ENCODE measurements at places on chromosomes 2 and 18.
A peak's percentile ranks its signal among the peaks of the same experiment; 100 is the strongest.

DNA sequence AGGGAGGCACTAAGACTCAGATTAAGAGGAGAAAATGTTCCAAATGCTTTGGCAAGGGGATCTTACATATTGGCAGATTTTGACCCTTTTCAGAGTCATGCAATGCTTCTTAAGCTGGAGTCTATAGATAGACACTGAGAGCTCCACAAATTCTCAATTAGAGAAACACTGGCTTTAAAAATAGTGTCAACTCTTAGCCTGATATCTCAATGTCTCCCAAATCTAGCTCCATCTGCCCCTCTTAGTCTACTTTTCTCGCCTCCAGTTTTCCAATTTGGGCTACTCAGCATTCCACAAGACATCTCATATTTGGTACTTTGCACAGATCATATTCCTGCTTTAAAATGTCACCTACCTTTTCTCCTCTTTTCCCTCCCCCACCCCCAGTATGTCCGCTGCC, 232.6 kb downstream of the LRRTM1 start:
- DNase-seq = no peak

- DNase-seq = no peak
Observed at GRCh38 chr2:48227617-48228344, 302.2 kb upstream of the STON1 start.

- no peak for DNase-seq
Observed at GRCh38 chr2:11574176-11575046, 40.6 kb downstream of the GREB1 start.

GRCh38 chr18:75114231-75114764, 94.6 kb downstream of the PTGR3 start:
- no peak for DNase-seq

- no peak for DNase-seq
Observed at GRCh38 chr2:200423541-200423940, 86.3 kb downstream of the KCTD18 start.

GRCh38 chr2:12930391-12930790, 213.7 kb downstream of the TRIB2 start:
- DNase-seq = no peak

GRCh38 chr2:181466661-181467576, 9.7 kb downstream of the ITGA4 start:
- no peak for DNase-seq

DNA sequence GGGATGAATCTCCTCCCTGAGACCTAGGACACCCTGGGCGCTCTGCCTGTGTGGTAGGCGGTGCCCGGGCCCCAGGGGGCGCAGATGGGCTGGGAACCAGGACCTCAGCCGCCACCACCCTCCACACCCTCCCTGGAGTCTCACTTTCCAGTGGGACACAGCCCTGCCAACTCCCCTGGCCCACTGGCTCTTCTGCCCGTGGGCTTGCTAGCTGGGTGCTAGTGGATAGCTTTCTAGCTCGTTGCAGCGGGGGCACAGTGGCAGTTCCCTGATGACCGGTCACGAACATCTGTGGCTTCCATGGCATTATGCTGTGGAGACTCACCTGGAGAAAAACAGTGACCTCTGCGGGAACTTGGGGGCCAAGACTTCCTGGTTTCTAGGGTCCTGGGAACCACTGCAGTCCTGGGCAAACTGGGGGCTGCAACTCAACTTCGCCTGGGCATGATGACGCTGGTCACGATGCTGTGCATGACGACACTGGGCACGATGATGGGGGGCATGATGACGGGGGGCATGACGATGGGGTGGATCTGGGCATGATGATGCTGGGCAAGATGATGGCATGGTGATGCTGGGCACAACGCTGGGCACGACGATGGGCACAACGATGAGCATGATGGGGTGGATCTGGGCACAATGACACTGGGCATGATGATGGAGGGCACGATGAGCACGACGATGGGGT, 31.0 kb upstream of the ALLC start:
- DNase-seq = peak; percentile 54

GRCh38 chr2:229520691-229521096, 193.7 kb downstream of the DNER start:
- DNase-seq = no peak

DNA sequence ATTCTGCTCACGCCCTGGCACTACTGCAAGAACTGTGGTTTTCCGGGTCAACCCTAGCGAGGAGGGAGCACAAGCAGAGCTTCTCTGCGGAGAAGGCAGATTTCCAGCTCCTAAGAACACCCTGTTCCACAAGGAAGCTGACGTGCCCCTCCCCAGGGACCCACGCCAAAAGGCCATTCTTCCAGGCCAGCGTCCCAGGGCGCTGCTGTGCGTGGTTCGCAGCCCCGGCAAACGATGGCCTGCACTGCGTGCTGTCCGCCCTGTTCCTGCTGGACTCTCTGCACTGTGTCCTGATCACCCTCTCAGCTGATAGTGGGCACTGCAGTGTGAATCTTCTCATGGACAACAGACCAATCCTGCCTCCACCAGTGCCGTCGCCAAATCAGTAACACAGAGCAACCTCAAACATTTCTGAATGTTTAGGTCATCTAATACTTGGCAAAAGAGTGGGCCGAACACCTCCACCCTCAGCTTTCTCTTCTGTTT, 49.1 kb downstream of the ADI1 start:
- DNase-seq = peak; percentile 93

DNA sequence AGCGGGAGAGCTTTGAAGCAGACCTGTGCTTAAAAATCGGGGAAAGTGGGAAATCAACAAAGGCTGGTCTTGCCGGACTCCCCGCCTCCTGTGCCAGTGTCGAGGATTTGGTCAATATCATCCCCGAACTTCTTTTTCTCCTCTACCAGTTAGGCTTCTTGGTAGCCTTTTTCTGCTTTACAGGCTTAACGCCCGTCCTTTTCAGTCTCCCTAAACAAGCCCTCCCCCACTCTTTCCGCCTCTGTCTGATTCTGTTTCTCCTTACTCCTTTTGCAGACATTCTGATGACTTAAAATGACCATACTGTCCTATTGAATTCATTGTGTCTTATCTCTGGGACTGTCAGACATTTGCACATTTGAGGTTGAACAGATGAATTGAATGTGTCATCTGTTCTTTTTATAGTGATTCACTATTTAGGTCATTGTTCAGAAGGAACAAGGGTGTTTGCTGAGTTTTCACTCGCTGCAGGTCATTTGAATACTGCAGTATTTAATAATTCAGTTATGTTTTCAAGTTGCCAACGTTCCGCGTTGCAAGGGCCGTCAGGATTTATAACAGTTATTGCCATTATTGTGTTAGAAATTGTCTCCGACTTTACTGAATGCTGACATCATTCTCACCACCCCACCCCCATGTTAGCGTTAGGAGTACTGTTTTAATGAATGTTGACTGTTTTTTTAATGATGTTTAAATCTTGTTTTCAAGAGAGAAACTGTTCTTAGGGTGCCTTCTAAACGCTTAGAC, 1.1 kb downstream of the ITGAV start:
- DNase-seq = no peak

DNA sequence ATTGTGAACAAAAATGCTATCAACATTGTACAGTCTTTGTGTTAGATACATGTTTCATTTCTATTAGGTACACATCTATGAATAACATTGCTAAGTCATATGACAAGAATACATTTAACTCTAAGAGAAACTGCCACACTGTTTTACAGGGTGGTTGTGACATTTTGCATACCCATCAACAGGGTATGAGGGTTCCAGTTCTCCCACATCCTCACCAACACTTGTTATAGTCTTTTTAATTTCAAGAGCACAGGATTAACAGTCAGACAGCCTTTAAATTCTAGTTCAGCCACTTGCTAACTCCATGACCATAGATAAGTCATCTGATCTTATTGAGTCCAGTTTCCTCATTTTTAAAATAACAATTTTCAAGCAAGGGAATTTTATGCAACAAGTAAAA, 92.5 kb upstream of the PPP1CB start:
- DNase-seq = no peak

DNA sequence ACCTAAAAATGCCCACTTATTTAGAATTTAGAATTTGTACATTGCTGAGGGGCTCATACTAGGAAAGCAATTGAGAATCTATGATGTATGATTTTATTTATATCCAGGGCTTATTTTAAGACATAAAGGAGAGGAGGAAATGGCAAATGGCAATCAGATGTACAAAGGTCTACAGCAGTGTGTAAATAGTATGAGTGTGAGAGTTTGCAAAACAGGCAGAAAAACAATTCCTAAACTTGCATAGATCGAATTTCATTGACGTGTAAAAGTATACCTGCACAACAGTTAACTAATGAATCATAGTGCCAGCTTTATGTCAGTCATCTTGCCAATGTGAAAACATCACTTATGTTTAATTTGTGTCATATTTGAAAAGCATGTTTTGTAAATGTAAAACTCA, 718.7 kb upstream of the GCFC2 start:
- DNase-seq = no peak

GRCh38 chr2:53903011-53903410, 43.2 kb upstream of the GPR75 start:
- no peak for DNase-seq

DNA sequence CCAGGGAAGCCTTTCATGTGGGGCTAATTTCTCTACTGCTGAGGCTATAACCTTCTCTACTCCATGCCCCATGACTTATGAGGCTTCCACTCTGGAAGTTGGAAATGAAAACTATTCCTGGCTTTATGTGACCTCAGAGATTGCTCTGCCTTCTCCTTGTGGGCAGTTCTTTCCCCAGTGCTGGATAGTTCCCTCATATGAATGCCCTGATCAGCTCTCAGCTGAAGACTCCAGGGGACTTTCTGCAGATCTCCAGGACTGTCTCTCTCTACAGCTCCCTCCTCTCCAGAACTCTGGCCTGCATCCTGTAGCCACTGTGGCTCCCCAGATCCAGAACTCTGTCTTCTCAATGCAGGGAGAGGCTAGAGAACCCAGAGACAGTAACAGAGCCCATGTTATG, 235.1 kb downstream of the SEPTIN10 start:
- no peak for DNase-seq

- DNase-seq = no peak
Observed at GRCh38 chr18:63070767-63071502, 248.6 kb downstream of the BCL2 start.

DNA sequence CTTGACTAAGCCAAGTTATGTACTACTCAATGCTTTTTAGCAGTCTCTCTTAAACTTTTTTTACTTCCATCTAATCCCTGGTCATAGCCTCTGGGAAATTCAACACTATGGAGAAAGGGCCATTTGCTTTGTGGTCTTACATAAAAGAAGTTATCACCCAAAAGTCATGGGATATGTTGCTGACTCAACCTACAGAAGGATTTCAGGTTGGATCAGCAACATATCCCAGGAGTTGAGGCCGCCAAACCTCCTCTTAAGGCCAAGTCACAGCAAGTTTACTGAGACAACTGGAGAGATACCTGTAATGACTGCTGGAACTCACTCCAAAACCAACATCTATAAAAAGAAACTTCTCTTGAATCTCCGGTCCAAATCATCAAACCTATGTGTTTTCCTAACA, 141.1 kb downstream of the IRS1 start:
- no peak for DNase-seq

GRCh38 chr2:10132043-10132575, 9.6 kb downstream of the RRM2 start:
- DNase-seq = no peak

GRCh38 chr2:42378415-42378814, 17.4 kb upstream of the COX7A2L start:
- no peak for DNase-seq

GRCh38 chr2:234569776-234570430, 73.0 kb upstream of the ARL4C start:
- no peak for DNase-seq

GRCh38 chr2:28896906-28897305, 2.4 kb downstream of the WDR43 start:
- DNase-seq = no peak

DNA sequence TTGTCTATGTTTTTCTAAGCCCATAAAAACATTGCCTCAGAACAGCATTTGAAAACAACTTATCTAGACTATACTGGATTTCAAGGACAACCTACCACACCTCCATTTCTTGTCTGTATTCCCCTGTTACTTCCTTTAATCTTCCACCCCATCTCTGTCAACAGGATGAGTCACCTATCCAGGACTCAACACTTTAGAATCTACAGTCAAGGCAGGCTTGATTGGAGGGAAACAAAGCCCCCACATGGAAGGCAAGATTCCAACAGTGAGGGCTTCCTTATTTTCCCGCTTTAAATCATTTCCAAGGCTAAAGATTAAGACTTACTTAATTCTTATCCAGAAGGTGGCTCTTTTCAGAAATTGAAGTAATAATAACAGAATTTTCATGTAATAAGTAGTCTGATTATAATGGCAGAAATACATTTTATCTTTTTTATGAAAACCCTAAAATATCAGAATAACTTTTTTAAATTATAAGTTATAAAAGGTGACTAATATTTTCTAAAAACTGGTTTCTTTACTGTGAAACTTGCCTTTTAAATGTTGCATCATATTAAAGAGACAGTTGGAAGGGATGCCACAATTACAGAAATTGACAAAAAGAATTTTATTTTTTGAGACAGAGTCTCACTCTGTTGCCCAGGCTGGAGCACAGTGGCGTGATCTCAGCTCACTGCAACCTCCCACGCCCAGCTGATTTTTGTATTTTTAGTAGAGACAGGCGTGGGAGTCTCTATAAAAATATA, 138.7 kb upstream of the CCDC150 start:
- DNase-seq = no peak

GRCh38 chr2:206915121-206915520, 24.2 kb upstream of the CPO start:
- no peak for DNase-seq

- no peak for DNase-seq
Observed at GRCh38 chr2:143529118-143529720, 400.0 kb downstream of the ARHGAP15 start.

DNA sequence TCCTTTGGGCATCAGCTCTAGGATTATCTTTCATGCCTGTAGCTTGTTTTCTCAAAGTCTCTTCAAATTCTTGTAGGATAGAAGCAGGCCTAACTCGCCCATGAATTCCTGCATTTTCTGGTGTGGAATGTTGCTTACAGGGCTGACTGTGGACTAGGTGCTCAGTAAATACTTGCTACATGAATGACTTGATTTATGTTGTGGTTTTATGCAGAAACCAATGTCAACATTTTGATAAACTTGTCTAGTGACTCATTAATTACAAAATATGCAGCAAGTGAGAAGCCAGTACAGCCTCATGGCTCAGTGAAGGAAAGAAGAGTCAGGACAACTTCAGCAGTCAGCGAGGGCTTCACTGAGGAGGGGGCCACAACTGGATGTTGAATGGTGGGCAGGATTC, 110.6 kb upstream of the SIX2 start:
- DNase-seq = no peak

GRCh38 chr2:144554492-144555210, 34.7 kb upstream of the ZEB2 start:
- no peak for DNase-seq

DNA sequence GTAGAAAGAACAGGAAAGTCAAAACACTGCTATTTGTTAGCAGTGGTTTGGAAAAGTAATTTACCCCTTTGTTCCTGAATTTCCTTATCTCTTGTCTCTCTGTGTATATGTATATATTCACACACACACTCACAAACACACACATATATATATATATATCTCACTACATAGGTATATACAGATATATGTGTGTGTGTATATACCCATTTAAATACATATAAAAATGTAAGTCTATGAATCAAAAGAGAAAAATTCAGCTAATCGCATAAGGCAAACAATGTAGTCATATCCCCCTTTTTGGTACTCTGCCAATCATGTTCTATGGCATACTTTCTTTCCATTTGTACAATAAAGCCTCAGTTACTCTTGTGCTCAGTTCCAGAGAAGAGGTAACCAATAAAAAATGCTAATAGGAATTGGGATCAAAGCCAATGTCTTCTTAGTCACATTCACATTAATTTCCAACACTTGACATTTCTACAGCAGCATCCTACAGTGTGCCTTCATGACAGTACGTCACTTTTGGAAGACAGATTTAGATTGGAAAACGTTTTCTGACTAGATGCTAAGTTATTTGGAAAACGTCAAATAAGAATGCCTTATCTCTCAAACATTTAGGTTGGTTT, 94.6 kb downstream of the MC4R start:
- no peak for DNase-seq
